ENCODE measurements at places on chromosomes 5 and 9.

GRCh38 chr9:99505936-99506335 is 283.9 kb downstream of the SEC61B start:
- no peak for DNase-seq

GRCh38 chr5:113099822-113100221 is 123.2 kb downstream of the DCP2 start:
- no peak for DNase-seq

DNA sequence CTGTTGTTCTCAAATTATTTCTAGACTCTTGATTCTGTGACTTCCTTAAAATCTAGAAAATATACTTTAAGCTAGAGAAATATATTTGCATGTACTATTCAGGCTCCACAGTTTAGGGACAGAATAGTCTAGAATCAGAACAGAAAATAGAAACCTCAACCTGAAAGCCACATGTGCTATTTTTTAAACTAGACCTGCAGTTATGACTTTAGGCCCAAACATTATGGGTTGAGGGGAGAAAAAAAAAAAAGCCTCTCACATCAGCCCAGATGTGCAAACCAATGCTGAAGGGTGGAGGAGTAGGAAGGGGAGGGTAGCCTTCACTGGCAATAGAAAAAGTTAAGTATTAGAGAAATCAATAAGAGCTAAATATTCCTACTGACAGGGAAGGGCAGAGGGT is 35.7 kb downstream of the ELL2 start:
- no peak for DNase-seq

DNA sequence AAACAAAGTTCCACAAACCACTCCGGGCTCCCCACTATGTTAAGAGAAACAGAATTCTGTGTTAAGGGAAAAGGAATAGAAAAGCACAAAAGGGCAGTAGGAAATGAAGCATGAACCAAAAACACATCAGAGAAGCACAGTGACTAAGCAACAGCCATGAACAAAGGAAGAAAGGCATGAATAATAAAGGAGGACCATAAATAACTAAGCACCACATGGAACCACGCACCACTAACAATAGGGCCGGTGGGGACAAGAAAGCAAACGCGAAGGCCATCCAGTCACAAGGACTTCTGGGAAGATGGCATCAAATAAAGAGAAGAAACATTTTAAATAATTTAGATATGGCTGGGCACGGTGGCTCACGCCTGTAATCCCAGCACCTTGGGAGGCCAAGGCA is 18.0 kb downstream of the PRUNE2 start:
- no peak for DNase-seq

- no peak for DNase-seq
Measured at GRCh38 chr9:98944057-98944733, 488 bp downstream of the COL15A1 start.

GRCh38 chr5:2780421-2781171 is 29.1 kb upstream of the IRX2 start:
- DNase-seq, result no peak

DNA sequence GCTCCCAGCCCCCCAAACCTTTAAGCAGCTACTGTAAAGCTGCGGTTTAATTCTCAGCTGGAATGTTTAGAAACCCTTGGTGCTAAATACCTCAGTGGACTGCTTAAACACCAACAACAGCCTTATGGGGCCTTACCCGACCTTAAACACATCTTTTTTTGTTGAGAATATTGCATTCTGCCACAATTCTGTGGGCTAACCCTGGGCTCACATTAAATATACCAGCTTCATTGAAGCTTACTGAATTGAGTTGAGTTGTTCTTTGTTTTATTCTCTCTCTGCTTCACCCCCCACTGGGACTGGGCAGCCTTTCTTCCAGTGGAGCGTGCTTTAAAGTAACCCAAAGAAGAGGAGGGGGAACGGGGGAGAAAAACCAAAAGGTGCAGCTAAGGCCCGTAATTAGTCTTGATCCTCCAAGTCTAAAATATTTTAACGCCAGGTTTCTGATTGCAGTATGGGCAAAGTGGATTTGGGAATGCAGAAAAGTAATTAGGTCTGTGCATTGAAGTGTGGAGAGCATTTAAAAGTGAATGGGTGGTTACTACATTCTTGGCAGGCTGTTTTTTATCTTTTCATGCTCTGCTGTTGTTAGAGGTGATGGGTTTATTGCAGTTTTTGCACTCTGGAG is 281.2 kb downstream of the NR2F1-AS1 start:
- DNase-seq, result no peak

DNA sequence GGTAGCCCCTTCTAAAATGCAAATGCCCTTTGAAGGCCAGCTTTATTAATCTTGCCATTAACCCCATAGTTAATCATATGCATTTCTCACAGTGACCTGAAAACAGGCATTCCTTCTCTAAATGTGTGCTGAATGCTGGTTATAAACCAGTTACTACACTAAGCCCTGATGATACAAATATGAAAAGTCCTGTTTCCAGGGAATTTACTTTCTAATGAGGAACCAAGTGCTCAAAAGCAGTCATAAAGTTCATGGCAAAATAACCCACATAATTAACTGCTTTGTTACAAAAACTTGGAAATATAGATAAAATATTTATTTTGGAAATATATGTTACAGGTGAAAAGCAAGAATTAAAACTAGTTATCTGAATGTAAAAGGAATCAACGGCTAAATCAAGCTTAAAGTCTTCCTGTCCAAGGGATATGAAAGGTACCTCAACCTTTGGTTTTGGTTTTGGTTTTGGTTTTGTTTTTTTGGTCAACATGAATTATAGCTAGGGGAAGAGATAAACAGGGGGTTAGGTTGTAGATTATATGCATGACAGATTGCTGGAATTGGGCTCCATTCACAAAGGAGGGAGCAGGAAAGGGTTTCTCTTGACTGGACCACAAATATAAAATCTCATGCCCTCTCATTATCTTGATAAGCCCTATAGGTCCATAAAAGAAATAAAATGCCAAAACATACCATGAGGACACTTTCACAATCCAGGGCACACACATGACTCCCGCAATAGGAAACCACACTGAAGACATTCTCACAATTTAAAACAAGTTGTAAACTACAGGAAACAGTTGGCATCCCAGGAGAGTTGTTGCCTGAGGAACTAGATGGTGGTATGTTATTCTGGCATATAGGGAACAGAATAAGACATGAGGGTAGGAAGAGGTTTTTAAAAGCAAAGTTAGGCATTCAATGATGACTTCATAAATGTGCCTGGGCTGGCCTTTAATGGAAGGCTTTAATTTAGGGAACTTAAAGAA is 46.7 kb upstream of the MACIR start:
- no peak for DNase-seq

- DNase-seq, result no peak
Measured at GRCh38 chr5:134567641-134568336, 42.3 kb downstream of the JADE2 start.

All from stimulated activated CD4-positive, alpha-beta T cell treated with anti-CD3 and anti-CD28 coated beads, TNF-alpha, amount 100 ng/mL, for 1 hour (primary cell).